ENCODE measurements at places on chromosomes 7 and 10.

DNA sequence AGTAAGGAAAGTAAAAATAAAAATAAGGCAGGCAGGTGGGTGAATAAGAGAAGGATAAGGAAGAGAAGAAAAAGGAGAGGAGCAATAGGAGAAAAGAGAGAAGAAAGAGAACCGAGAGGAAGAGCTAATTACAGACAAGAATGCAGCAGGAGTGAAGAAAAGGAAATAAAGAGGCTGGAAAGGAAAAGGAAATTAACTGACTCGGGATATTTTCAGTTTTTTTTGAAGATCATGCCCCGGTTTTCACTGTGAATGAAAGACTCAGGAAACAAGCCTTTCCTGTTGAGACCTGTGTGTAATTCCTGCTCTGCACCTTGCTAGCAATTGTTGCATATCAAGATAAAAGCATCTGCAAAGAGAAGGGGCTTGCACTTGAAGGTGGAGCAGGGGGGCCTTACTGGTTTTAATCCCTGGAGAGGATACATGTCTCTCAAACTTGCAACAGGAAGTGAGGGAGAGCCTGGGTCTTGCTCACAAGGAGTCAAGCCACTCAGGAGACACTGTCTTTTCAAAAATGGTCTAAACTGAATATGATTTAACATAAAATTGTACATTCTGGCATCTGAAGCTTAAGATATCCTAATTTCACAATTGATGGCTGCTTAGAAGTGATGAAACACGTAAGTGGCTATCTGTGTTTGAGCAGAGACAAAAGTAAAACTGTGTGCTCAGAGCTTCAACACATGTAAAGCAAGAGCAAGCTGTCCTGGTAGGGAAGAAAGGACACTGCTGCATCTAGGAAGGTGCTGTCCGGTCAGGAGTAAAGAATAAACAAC is 157.6 kb downstream of the FAM107B start:
- DNase-seq, result no peak

- no peak for DNase-seq
Observed at GRCh38 chr7:40987571-40987970, 715.3 kb downstream of the INHBA start.

- DNase-seq, result no peak
Observed at GRCh38 chr10:112467541-112468075, 20.6 kb downstream of the VTI1A start.

DNA sequence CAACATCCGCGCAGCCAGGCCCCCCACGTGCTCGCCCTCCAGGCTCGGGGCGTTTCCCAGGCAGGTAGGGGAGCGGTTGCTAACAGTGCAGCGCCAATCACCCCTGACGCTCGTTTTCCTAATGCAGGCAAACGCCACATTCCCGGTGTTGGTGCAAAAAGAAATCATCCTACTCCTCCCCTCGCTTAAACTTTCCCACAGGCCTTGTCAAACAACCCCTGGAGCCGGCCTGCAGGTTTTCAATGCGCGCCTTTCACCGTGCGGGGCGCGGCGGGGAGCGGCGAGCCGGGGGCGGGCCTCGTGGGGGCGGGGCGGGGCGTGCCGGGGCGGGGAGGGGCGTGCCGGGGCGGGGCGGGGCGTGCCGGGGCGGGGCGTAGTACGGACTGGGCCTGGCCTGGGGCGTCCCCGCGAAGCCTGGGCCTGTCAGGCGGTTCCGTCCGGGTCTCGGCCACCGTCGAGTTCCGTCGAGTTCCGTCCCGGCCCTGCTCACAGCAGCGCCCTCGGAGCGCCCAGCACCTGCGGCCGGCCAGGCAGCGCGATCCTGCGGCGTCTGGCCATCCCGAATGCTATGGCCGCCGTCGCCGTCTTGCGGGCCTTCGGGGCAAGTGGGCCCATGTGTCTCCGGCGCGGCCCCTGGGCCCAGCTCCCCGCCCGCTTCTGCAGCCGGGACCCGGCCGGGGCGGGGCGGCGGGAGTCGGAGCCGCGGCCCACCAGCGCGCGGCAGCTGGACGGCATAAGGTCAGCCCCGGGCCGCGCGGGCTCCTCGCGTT is at the start of gene ECHDC3:
Gene ECHDC3 (plus strand): TSS at position 374 of the 770 bp plus-strand sequence. CDS start 195 bp downstream, at position 569.
- DNase-seq, result peak; percentile 21

GRCh38 chr10:60466267-60467201 is 76.9 kb upstream of the ANK3 start:
- no peak for DNase-seq

- no peak for DNase-seq
Observed at GRCh38 chr7:37431413-37431812, 17.3 kb downstream of the ELMO1 start.

DNA sequence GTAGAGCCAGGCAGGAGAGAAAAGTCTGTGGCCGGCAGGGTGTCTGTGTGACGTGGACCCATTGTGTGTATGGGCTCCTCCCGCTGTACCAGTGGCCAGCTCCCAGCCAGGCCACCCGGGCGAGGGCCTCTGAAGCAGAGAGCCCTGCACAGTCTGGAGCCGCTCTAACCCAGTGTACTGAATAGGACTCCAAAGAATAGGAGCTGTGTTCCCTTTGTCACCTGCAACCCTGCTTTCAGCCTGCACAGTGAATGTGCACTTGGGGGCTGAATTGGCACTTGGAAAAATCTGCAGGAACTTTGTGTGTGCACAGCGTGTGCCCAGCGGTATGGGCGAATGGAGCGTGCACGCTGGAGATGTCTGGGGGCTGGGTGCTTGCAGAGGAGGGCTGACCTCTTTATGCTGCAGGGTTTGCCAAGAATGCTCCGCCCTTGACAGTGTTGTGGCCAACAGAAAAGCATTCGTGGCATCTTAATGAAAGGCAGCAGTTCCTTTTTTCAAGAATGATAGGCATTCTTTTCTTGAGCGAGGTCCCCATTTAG is 216.2 kb downstream of the AUTS2 start:
- DNase-seq, result no peak

- DNase-seq, result no peak
Observed at GRCh38 chr10:121312587-121312986, 285.7 kb downstream of the FGFR2 start.

DNA sequence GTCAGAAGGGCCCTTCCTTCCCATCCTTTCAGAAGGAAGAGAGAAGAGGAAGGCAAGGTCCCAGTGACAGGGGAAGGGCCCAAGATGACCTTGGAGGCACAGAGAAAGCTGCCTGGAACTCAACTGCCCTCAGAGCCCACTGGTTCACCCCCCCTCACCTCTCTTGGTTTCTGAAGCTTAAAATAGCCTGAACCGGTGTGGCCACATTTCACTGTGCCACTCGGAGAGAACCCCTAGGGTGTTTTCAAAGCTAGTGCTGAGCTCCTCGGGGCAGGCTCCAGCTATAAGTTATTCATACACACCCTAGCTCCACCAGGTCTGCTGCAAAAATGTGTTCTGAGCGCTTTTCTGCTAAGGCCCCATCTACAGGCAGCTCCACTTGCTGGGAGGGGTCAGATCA is 60.9 kb upstream of the ADRB1 start:
- DNase-seq, result no peak

DNA sequence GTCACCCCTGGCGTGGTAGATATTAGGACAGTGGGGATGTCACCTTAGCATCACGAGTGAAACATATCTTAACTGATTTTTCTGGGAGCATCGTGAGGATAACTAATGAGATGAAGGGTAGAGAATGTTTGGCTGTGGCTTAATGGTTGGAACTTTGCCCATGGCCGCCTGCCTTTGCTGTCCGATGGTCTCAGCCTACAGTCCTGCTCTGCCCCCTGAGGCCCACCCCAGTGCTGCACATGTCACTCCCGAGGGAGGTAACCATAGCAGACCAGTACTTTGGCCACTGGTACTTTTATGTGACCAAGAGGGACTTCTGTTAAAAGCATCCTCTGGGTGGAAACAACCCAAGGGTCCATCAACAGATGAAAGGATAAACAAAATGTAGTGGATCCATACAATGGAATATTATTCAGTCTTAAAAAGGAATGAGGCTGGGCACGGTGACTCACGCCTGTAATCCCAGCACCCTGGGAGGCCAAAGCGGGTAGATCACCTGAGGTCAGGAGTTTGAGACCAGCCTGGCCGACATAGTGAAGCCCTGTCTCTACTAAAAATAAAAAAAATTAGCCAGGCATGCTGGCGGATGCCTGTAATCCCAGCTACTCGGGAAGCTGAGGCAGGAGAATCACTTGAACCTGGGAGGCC is 58.4 kb downstream of the TACR2 start:
- DNase-seq, result no peak

GRCh38 chr10:48800007-48800675 is 115.5 kb downstream of the WDFY4 start:
- DNase-seq, result no peak

DNA sequence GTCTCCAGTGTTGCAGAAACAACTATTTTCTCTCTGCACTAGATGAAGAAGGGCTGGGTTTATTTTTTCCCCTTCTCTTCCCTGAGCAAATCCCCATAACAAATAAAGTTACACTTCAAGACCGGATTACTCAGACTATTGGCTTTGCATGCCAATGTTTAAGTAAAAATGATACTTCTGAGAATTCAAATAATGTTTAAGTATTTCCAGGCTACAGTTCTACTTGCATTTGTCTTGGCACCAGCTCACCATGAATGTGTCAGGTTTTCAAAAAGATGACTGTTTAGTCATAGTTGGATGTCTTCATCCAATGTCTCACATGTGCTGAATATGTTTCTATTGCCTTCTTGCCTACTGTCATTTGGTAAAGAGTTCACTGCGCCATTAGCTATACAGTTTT is 912.6 kb downstream of the GATA3 start:
- DNase-seq, result no peak

GRCh38 chr7:27523321-27523720 is 139.4 kb downstream of the HIBADH start:
- no peak for DNase-seq

- no peak for DNase-seq
Observed at GRCh38 chr7:87581723-87582122, 19.0 kb downstream of the ABCB1 start.

GRCh38 chr7:115678086-115678982 is 352.2 kb downstream of the TFEC start:
- DNase-seq, result no peak

- DNase-seq, result no peak
Observed at GRCh38 chr10:14926722-14927416, 27.0 kb downstream of the DCLRE1C start.

- no peak for DNase-seq
Observed at GRCh38 chr10:86979977-86980448, 11.7 kb downstream of the ADIRF start.

DNA sequence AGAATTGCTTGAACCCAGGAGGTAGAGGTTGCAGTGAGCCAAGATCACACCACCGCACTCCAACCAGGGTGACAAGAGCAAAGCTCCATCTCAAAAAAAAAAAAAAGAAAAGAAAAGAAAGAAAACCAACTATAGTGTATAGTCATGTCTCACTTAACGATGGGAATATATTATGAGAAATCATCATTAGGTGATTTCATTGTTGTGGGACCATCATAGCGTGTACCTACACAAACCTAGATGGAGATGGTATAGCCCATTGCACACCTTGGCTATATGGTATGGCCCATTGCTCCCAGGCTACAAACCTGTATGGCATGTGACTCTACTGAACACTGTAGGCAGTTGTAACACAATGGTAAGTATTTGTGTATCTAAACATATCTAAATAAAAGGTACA is 8.5 kb upstream of the GALNT11 start:
- DNase-seq, result no peak

GRCh38 chr10:50400694-50401093 is 149.4 kb upstream of the ASAH2 start:
- DNase-seq, result no peak

- DNase-seq, result no peak
Observed at GRCh38 chr10:79299397-79300241, 47.6 kb upstream of the PPIF start.

- DNase-seq, result no peak
Observed at GRCh38 chr10:16681521-16681920, 135.7 kb downstream of the RSU1 start.

GRCh38 chr7:158110034-158110590 is 477.5 kb downstream of the PTPRN2 start:
- no peak for DNase-seq

DNA sequence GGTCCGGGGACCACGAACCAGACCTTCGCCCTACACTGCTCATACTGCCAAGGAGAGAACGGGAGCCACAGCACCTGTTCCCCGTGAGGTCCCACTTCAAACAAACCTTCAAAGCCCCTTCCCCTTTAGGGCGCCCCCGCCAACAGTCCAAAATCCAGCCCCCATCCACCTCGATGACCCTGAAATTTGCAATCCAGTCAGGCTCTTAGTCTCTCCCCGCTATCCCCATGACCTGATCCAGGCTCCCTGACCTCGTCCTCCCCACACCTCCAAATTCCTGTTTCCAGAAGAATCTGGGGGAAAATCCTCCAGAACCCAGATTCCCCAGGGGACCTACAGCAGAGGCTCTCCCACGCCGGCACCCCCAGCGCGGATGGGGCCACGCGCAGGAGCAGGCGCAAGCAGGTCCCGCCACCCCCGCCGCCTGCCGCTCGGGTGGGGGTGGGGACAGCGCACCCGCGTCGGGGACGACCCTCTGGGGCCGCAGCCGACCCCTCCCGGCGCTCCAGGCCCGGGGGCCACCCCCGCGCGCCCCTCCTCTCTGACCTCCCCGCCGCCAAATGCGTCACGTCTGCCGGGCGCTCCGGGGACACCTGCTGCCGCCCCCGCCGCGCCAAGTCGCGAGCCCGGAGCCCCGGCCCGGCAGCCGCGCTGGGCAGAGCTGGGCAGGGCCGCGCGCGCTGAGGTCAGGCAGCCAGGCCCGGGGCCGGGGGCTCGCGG is 753 bp downstream of the CAMK2B start:
- no peak for DNase-seq

Data from stimulated activated CD4-positive, alpha-beta T cell treated with anti-CD3 and anti-CD28 coated beads, Interleukin-15, amount 100 ng/mL, for 48 hours (primary cell).